ENCODE measurements at places on chromosomes 5 and 9. TPM values are rescaled to one million over a fixed set of nuclear protein-coding genes. Genes with fewer than 3 reads are reported as not detected.
A peak's percentile ranks its signal among the peaks of the same experiment; 100 is the strongest.

Gene ZFP2
- 0.67 TPM for total RNA-seq

Gene PLAC8L1
- 0.47 TPM for total RNA-seq

- no peaks in the 10 kb centered on the region for H3K27me3 ChIP-seq
- H3K27ac ChIP-seq, result peak overlapping the region; percentile 50
- DNase-seq, result no peak
- no peak overlapping the region for H3K4me3 ChIP-seq
These were observed 22.3 kb downstream of the ORM2 start for GRCh38 chr9:114351932-114352331.

DNA sequence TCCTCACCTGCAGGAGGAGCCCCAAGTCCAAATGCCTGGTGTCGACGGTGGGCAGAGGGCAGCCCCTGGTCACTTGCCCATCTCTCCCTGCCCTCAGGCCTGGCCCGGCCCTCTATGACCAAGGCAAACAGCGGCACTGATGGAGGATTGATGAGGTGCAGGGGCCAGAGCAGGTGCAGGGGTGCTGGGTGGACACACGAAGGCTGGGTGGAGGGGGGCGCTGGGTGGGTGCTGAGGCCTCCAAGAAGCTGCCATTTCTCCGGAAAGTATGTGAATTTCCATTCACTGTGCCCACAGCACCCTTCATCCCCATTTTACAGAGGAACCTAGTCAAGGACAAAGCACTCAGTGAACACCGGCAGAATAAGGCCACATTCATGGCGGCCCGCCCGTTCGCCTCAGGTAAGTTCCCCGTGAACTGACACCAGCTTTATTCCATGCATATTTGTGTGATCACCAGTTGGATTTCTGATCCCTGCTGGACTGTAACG is 143.8 kb upstream of the PPP1R26 start:
- no peak for DNase-seq
- peaks cover 6% of the 10 kb centered on the region for H3K27me3 ChIP-seq

DNA sequence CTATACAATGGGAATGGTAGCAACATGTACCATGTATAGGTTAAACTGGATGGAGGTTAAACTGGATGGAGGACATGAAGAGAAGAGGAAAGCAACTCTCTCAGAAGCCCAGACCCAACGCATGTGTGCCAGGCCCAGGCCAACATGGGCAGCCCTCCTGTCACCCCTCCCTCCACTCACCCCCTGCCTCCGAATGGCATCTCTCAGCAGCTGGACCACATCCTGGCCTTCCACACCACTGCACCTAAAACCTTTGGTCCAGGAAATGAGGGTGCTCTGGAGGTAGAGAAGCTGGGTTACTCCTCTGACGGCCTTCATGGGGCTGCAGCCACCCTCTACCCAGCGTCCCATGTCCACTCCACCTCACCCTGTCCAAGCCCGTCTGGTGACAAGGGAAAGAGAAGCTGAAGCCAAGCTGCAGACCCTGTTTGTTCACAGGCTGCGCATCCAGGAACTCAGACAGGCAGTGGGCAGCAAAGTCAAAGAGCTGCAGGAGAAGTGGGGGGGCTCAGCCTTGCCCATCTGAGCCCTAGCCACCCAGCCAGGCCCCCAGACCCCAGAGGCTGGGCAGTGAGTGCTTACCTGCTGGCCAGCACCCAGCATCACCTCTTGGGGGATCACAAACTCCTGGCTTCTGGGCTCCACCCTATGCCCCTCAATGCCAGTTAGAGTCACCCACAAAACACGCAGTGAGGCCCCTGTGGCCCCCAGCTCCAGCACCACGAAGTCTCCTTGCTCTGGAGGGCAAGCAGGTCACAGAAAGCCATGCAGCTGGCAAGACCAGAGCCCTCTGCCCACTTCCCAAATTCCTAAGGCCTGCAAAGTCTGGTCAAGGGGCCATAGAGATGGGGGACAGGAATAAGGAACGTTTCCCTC is 8.5 kb downstream of the HK3 start:
- no peak overlapping the region for H3K4me3 ChIP-seq
- DNase-seq, result no peak
- H3K4me1 ChIP-seq, result no peaks in the 10 kb centered on the region
- H3K36me3 ChIP-seq, result no peaks in the 10 kb centered on the region

DNA sequence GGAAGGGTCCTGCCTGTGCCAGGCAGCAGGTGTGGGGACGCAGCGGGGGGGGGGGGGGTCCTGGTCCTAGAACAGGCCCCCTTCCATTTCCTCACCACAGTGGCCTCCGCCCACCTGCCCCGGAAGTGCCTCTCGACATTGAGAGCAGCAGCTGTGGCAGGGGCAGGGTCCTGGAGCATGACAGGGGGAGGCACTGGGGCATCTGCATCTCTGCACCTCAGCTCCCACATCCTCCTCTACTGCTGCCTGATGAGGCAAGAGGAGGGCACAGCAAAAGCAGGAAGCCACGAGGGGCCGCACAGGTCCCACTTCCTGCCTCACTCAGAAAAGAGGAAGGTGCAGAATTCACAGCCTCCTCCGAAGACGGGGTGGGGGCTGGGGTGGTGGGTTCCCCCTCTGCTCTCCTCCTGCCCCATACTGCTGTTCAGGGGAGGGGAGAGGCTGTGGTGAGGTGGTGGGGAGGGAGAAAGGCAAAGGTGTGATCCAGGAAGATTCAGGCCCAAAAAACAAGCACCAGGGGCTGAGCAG is 14.8 kb downstream of the AKNA start:
- peak overlapping the region; percentile 72 for H3K4me3 ChIP-seq
- no peaks in the 10 kb centered on the region for H3K27me3 ChIP-seq
- DNase-seq, result peak; percentile 92
- H3K36me3 ChIP-seq, result peaks cover 88% of the 10 kb centered on the region
